ENCODE measurements at places on chromosomes 3 and 15.

DNA sequence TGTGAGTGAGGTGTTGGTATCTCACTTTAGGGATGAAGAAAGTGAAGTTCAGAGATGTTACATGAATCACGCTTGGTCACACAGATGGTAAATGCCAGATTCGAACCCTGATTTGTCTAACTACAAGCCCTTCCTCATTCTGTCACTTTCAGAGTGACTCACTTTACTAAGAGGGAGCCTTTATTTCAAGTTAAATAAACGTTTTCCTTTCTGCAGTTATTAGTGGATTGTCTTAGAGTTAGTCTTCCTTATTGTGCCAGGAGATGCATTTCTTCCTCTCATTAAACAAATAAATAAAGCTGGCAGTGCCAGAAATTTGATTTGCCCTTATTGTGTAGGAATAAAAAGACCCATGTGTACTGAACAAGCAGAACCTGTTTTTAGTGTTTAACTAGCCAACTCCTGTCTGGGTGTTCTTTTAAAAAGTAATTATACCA is 162.5 kb downstream of the AKAP13 start:
- no peak for DNase-seq

DNA sequence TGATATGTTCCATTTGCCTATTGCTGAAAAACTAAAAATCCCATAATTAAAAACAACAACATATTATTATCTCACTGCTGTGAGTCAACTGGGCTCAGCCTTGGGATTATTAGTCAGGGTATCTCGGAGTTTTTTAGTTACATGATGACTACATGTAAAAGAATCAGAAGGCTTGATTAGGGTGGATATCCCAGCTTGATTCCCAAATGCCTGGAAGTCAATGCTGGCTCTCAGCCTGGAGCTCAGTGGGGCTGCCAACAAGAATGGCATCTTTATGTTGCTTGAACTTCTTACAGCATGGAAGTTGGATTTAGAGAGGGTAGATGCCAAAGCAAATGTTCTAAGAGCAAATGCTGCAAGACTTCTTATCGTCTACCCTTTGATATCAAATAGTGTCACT is 278.5 kb downstream of the PLOD2 start:
- peak; percentile 11 for DNase-seq

DNA sequence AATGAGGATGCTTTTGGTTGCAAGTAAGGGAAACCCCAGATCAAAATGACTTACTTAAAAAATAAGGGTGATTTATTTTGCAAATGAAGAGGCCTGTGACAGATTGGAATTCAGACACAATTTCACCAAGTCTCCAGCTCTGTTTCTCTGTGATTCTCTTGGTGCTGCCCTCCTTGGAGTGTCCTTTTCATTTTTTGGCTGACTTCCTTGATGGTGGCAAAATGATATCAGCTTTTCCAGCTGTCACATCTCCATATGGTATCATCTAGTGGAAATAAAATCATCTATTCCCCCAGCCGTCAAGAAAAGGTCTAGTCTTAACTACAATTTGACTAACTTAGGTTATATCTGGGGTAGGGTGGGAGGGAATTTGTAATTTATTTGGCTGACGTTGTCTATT is 68.5 kb upstream of the SLC25A26 start:
- no peak for DNase-seq

GRCh38 chr3:114856835-114857234 is 290.3 kb downstream of the ZBTB20 start:
- DNase-seq: no peak

DNA sequence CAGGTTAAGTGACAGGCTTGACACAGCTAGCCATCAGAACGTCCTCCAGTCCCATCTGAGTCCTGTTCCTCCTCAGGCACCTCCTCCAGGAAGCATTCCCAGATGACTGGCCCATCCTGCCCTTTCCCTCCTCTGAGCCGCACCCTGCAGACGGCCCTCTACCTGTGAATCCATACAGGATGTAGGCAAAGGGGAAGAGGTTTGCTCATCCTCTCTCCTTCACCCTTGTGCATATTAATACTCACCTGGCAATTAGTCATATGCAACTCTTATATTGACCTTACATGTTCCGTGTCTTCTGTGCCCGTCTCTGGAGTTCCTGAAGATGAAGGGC is 61.9 kb downstream of the SMAD3 start:
- no peak for DNase-seq

- no peak for DNase-seq
Measured at GRCh38 chr3:153631102-153631501, 469.1 kb downstream of the RAP2B start.

DNA sequence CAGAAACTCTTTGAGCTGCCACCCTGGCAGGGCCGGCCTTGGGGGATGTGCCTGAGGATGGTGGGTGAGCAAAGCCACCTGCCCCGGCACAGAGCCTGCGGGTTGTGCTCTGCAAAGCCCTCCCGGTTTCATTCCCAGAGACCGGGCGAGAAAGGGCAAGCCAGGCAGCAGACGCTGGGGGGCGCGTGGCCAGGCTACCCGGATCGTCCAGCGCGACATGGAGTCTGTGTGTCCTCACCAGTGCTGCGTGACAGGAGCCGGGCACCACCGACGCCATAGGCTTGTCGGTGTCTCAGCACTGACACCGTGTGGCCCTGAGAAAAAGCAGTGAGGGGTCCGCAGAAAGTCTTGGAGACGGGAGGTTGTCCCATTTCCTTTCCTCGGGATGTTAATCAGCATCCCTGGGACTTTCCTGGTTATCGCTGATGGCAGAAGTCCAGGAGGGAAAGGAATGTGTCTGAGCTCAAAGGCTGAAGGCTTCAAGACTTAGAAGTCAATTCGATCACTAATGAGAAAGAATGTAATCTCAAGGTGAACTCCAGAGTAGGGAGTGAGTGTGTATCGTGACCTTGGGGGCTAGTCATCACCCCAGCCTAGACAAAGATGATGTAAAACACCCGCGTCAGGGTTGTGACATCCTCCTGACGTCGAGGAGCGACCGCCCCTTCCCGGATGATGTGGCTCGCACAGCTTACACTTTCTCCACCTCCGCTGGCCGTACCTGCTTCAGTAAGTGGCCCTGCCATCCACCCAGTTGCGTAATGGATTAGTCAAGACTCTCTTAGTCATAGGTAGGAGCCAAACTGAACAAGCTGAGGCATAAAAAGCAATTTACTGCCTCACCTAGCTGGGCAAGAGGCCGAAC is 36.3 kb upstream of the PLA2G4E start:
- peak; percentile 33 for DNase-seq

DNA sequence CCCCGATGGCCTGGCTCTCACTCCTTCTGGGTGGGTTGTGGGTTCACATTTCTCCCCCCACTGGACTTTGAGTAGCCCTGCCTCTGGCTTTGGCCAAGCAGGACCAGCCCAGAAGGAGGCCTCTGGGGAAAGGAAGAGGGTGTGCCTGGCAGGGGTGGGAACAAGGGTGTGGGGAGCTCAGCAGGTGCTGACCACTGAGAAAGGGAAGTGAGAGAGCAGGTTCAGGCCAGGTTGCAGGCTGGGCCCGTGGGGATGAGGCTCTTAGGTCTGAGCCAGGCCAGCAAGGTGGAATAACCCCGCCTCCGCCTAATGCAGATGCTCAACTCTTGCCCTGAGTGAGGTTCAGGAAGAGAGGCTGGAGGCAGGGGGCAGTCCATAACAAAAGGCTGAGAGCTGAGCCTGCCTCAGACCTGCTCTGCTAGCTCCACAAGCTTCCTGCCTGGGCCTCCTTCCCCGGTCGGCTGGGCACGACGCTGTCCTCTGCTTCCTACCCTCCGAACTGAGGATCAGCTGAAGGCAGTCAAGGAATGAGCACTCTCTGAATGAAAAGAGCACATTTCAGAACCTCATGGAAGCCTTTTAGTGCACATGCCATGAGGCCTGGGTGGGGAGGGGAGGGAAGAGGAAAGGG is 82.7 kb downstream of the TLE3 start:
- DNase-seq: no peak

DNA sequence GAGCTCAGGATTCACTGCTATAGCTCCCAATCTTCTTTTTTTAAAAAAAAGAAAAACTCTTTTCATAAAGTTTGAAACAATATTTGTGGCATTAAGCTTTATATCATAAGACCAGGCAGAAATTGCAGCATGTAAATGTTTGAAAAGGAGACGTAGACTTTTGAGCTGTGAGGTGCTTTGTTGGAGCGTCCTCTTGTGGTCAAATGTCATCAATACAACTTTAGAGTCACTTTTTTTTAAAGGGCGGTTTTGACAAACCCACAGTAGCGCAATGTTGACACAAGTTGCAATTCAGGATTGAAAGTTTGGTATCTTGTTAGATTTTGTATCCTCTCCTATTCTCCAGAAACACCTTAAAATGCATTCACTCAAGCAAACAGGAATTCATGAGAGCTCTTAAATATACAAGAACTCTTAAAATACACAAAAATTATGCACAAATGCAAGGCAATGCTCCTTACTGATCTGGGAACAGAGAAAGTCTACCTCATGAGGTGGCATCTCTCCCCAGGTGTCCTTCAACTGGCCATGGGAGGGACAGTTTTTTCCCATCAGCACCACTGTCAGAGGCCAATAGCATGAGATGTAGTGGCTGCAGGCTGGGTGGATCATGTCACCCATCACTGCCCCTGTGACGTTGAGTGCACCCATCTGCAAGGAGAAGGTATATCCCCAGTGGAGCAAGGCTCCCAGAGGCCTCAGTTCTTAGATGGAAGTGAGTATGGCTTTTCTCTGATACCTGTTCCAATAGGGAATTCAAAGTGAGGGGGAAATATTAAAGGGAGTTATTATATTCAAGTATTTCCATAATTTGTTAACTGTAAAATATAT is 70.7 kb downstream of the ANXA2 start:
- DNase-seq: no peak

- DNase-seq: no peak
Measured at GRCh38 chr3:45623846-45624245, 29.3 kb downstream of the LIMD1 start.

GRCh38 chr15:69557707-69558409 is 105.2 kb downstream of the RPLP1 start:
- no peak for DNase-seq

GRCh38 chr3:113897373-113897777 is 50.4 kb upstream of the ZDHHC23 start:
- DNase-seq: no peak

Data from fibroblast of skin of left quadriceps (primary cell).